Endothelial cell (in vitro differentiated cells): ENCODE measurements at places on chromosomes 6 and 20. TPM values are rescaled to one million over a fixed set of nuclear protein-coding genes. Genes with fewer than 3 reads are reported as not detected.

Gene STMND1
- total RNA-seq = not detected

Gene ABHD16B
- not detected for total RNA-seq

Gene RREB1
- total RNA-seq = 57.6 TPM

Gene PAX1
- not detected for total RNA-seq

DNA sequence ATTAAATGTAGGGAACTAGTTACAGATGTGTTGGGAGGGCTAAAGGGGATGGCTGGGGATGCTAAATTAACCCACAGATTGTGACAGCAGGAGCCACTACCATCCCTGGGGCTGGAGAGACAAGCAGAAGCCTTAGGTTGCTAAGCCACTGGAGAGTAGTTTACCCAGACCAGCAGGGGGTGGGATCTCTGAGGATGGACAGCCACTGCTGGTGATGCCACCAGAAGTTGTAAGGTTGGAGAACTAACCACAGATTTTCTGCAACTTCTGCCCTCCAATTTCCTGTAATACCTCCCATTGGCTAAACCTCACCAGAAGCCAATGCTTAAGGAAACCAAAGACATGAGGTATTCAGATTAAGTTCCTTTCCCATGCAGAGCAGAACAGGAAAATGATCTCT lies 139.6 kb upstream of the NOX3 start:
- DNase-seq = no peak

DNA sequence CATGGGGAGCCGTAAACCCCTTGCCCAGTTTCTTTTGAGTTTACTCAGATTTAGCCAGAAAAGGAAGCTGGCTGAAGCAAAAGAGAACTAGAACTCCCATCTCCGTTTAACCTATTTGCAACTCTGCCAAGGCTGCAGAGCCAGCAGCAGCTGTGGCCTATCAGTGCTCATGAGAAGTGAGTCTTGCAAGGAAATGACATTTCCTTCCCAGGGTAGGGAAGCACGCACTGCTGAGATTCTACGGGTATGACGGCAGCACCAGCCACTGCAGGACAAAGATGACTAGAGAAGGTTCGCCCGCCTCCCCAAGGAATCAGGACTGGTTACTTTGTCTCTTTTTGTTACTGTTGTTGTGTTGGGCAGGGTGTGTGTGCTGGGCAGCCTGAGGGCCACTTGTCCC lies 47.6 kb downstream of the PPP1R3G start:
- peak; percentile 57 for DNase-seq

GRCh38 chr6:137830511-137830911 lies 36.5 kb upstream of the TNFAIP3 start:
- no peak for DNase-seq

DNA sequence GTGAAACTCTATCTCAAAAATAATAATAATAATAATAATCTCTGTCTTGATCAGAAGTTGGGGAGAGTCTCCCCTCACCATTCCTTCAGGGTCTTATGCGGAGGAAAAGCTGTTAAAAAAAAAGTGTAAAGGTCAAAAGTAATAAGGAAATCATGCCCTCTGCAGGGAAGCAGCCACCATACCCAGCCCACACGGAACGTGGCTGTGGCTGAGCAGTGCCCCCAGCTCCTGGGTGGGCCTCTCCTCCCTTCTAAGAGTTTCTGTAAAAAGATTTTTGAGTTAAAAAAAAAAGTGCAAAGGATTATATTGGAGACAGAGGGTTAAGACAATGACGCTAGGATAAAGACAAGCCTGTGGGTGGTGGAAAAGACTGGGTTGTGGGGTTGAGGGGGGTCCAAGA lies 29.3 kb upstream of the ITCH start:
- DNase-seq = no peak

DNA sequence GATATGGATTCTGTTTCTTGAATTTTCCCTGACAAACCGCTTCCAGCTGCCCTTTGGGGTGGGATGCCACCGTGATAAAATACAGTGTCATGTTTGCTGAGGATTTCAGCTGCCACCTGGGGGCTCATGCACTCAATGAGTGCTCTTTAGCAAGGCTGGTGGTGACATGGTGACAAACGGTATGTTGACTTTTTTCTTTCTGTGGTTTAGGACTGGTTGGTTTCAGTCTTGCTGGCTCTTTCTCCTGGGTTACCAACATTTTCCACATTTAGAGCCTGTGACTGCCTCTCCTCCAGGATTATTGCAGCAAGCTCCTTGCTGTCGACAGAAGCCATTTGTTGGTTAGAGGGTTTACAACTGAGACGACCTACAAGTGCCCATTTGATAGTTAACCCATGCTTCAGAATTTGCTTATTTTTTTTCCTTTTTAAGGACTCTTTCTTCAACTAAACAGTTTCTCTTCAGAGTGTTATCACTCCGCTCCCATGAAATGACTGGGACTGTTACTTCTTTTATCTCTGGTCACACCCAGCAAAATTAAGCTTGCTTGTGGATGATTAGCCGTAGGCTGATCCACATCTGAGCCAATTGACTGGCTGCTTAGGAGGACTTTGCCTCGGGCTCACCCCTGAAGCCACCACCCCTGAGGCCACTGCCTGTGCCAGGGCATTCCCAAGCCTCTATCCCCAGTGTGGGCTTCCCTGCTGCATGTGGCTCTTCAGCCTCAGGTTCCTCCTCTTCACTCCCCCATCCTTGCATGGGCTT lies 48.4 kb upstream of the CDYL start:
- DNase-seq = no peak
